Articular chondrocyte of knee joint (primary cell): ENCODE measurements at places on chromosomes 3 and 15. TPM values are rescaled to one million over a fixed set of nuclear protein-coding genes. Genes with fewer than 3 reads are reported as not detected.

The RYR3 gene
- total RNA-seq: not detected in 2 replicates

The SLC51A gene
- total RNA-seq: not detected in 2 replicates

The SLC22A14 gene
- total RNA-seq: 0.32 and 0.52 TPM in 2 replicates

The LRRIQ4 gene
- total RNA-seq: under 0.01 TPM in 1 of 2 replicates, not detected in the other

The SEMA5B gene
- 0.13 and 0.32 TPM in 2 replicates for total RNA-seq

The ARPC4 gene
- total RNA-seq: 189 and 224 TPM in 2 replicates

The ATP13A5 gene
- not detected in 2 replicates for total RNA-seq

The GP9 gene
- total RNA-seq: not detected in 2 replicates

The HTR3E gene
- not detected in 2 replicates for total RNA-seq

The STRA6 gene
- 0.39 and 0.86 TPM in 2 replicates for total RNA-seq

The CHAC1 gene
- total RNA-seq: 9.8 and 14.0 TPM in 2 replicates

The NANOGP8 gene
- 0.43 and 0.91 TPM in 2 replicates for total RNA-seq

The AGBL1 gene
- total RNA-seq: under 0.01 TPM in 1 of 2 replicates, not detected in the other

The MUSTN1 gene
- total RNA-seq: 0.39 TPM in 1 of 2 replicates, not detected in the other

The UQCRC1 gene
- total RNA-seq: 210 and 251 TPM in 2 replicates

The GCSAM gene
- total RNA-seq: not detected in 2 replicates

The FAIM gene
- total RNA-seq: 13.6 and 17.0 TPM in 2 replicates

The ADAMTS17 gene
- total RNA-seq: 3.7 and 5.0 TPM in 2 replicates

The MCTP2 gene
- 27.0 and 28.1 TPM in 2 replicates for total RNA-seq

The SERPINI2 gene
- not detected in 2 replicates for total RNA-seq

The IL17RD gene
- total RNA-seq: 4.2 and 5.4 TPM in 2 replicates

The TMEM266 gene
- 0.26 and 0.76 TPM in 2 replicates for total RNA-seq

The MST1R gene
- total RNA-seq: 0.97 and 1.3 TPM in 2 replicates

The HEMK1 gene
- 11.1 and 12.2 TPM in 2 replicates for total RNA-seq

The GABRR3 gene
- total RNA-seq: not detected in 2 replicates

The MOBP gene
- not detected in 2 replicates for total RNA-seq

The HDDC3 gene
- 7.7 and 8.9 TPM in 2 replicates for total RNA-seq

The DLEC1 gene
- 0.26 and 0.54 TPM in 2 replicates for total RNA-seq

The TRIM71 gene
- total RNA-seq: not detected in 2 replicates

The ISG20 gene
- 7.9 and 9.4 TPM in 2 replicates for total RNA-seq

The LMOD3 gene
- total RNA-seq: 0.22 and 0.39 TPM in 2 replicates

The ZNF621 gene
- total RNA-seq: 29.0 and 29.3 TPM in 2 replicates

The RETNLB gene
- not detected in 2 replicates for total RNA-seq

The FEZF2 gene
- not detected in 2 replicates for total RNA-seq

The CP gene
- total RNA-seq: 105 and 153 TPM in 2 replicates

The DZIP1L gene
- 32.0 and 32.9 TPM in 2 replicates for total RNA-seq

The CLEC3B gene
- 44.4 and 95.3 TPM in 2 replicates for total RNA-seq

The TMEM45A gene
- 94.2 and 99.8 TPM in 2 replicates for total RNA-seq

The VWA5B2 gene
- not detected in 2 replicates for total RNA-seq

The RBPMS2 gene
- 0.97 and 2.1 TPM in 2 replicates for total RNA-seq

The ACP3 gene
- total RNA-seq: not detected in 2 replicates

The PSTPIP1 gene
- total RNA-seq: 10.1 and 10.2 TPM in 2 replicates

The SLC24A5 gene
- total RNA-seq: not detected in 2 replicates

The FBXL2 gene
- 19.5 and 22.4 TPM in 2 replicates for total RNA-seq

The ZBED2 gene
- not detected in 2 replicates for total RNA-seq

The CILP gene
- 4.6 and 13.8 TPM in 2 replicates for total RNA-seq

The A4GNT gene
- total RNA-seq: not detected in 2 replicates

The GOLGA8G gene
- 0.11 TPM in 1 of 2 replicates, not detected in the other for total RNA-seq

The PLSCR1 gene
- total RNA-seq: 53.1 and 53.7 TPM in 2 replicates

The ABHD5 gene
- 42.5 and 46.3 TPM in 2 replicates for total RNA-seq

The CLDN11 gene
- total RNA-seq: 23.4 and 39.6 TPM in 2 replicates

The IL16 gene
- total RNA-seq: 8.1 and 12.1 TPM in 2 replicates

The PRRT3 gene
- 4.6 and 5.5 TPM in 2 replicates for total RNA-seq

The ZKSCAN7 gene
- 6.1 and 9.0 TPM in 2 replicates for total RNA-seq
